ENCODE measurements at places on chromosomes 6 and 20. TPM values are rescaled to one million over a fixed set of nuclear protein-coding genes. Genes with fewer than 3 reads are reported as not detected.

RNF39 gene
- not detected for total RNA-seq

NT5E gene
- 0.29 TPM for total RNA-seq

ESR1 gene
- total RNA-seq: not detected

MEI4 gene
- total RNA-seq: 0.86 TPM

HSPA1L gene
- 2.5 TPM for total RNA-seq

CDH26 gene
- total RNA-seq: 0.76 TPM

LRRC73 gene
- 1.2 TPM for total RNA-seq

OPN5 gene
- not detected for total RNA-seq

RFX6 gene
- not detected for total RNA-seq

SLC52A3 gene
- not detected for total RNA-seq

HLA-DQA1 gene
- not detected for total RNA-seq

KCNG1 gene
- total RNA-seq: 3.6 TPM

GPRC6A gene
- total RNA-seq: not detected

C6orf52 gene
- 4.1 TPM for total RNA-seq

CFAP206 gene
- total RNA-seq: 1.9 TPM

NTSR1 gene
- total RNA-seq: 4.0 TPM

ZFAND3 gene
- 115 TPM for total RNA-seq

TP53TG5 gene
- not detected for total RNA-seq

SLC12A5 gene
- total RNA-seq: 10.4 TPM

WFDC11 gene
- not detected for total RNA-seq

PEDS1 gene
- total RNA-seq: 29.3 TPM

RNF146 gene
- total RNA-seq: 71.1 TPM

DDX43 gene
- total RNA-seq: not detected
